Cardiac septum (tissue), 1 donor: ENCODE measurements at places on chromosomes 16 and 17.

- no peak for DNase-seq
Observed at GRCh38 chr17:13953841-13954240, 115.5 kb upstream of the COX10 start.

- DNase-seq = no peak
Observed at GRCh38 chr16:56413381-56413780, 12.0 kb downstream of the AMFR start.

GRCh38 chr17:80694085-80694991 lies 149.7 kb downstream of the RPTOR start:
- no peak for DNase-seq

DNA sequence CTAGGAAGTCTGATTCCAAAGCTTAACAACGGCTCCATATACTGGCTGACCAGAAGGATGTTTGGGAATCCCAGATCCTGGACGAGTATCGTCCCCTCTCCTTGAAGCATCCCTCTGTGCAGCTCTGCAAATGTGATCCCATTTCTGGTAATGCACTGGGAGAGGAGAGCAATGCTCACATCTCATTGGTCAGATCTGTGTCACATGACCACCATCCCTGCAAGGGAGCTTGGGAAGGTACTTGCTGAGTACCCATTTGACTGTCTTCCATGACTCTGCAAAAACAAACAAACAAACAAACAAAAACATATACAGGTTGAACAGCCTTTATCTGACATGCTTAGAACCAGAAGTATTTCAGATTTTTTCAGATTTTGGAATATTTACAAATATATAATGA lies 41.9 kb upstream of the KDM8 start:
- no peak for DNase-seq

- no peak for DNase-seq
Observed at GRCh38 chr16:69781118-69781517, 19.0 kb downstream of the WWP2 start.
